ENCODE measurements at places on chromosomes 11 and 22.
A peak's percentile ranks its signal among the peaks of the same experiment; 100 is the strongest.

DNA sequence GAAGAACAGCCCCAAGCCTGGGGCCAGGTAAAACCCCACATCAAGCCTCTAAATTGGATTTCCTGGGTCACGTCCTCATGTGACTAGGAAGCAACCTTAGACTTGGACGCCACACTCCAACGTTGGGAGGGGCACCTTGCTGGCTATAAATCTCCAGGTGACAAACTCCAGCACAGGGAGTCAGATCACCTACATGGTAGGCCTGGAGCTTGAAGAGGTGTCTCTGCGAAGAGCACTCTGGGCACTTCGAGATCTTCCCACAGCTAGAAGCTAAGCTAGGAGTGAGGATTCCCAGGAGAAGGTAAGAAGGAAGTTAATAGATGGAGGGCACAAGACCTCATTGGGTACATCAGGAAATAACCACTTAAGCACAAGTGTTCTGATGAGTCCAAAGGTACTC is 77.1 kb upstream of the GNAZ start:
- no peak for DNase-seq

DNA sequence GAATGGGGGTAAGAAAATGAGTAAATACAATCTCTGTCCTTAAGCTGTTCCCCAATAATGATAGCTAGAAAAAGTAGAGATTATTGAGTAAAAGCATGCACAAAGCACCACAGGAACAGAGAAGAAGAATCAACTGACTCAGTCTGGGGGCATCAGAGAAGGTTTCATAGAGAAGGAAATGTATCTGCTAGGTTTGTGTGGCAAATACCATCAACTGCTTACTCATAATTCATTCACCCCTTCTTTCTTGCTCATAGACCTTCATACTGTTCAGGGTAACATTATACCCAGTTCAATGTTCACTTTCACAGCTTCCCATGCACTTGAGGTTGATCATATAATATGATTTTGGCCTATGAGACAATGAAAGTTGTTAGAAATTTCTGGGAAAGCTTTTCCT is 85.2 kb upstream of the SCUBE2 start:
- DNase-seq, result no peak

DNA sequence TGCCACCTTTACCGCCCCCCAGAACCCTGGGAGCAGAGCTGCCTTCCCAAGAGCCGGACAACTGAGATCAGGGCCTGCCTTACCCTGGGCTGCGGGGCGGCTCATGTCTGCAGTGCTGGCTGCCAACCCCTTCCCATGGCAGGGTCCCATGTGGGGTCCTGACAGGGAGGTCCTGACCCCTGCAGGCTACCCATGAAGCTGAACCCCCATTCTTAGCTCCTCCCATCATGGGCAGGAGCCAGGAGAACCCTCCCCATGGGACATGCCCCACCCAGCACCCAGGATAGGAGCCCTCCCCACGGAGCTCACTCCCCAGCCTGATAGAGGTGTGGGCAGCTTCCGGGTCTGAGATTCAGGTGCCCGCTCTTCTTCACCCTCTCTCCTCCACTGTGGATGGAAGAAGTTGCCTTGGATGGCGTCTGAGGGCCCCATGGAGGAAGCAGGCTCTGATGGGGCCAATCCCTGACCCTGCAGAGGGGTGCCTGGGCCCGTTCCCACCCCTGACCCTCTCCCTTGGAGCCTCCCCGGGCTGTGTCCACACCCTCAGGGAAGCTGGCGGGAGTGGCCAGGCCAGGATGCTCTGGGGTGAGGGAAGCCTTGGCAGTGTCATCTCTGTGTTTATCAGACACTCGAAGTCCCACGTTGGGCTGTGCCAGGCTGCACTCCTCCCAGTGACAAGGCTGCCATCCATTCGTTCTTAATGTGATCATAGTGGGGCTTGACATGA is 1508.2 kb downstream of the BRD1 start:
- DNase-seq, result no peak

- DNase-seq, result no peak
Measured at GRCh38 chr11:68327586-68328370, 15.4 kb downstream of the LRP5 start.

- no peak for DNase-seq
Measured at GRCh38 chr11:128405714-128406662, 181.4 kb downstream of the ETS1 start.

DNA sequence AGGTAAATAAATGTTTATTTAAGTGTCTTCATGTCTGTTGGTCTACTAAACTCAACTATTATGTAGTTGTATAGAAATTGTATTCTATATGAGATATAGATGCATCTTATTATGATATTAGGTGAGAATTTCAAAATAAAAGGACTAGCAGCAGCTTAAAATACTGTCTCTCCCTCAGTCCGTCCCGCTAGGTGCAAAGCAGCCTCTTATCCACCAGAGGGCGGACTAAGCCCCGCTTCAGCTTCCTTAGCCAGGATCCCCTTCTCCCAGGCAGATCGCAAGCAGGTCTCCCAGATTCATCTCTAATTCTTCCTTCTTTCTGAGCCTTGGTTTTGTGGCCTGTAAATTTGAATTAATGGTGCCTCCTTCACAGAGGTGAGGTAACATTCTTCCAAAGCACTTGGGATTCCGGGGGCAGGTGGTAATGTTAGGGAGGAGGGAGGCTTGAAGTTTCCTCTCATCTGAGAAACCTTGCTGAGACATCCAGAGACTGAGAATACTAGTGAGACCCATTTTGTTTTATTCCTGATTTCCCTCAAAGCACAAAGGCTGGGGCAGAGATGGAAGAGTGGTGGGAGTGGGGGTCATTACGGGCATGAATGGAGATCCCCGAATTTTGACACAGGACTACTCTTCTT is 13.5 kb upstream of the INSC start:
- DNase-seq, result peak; percentile 87

GRCh38 chr11:107359701-107360100 is 97.9 kb downstream of the CWF19L2 start:
- no peak for DNase-seq

DNA sequence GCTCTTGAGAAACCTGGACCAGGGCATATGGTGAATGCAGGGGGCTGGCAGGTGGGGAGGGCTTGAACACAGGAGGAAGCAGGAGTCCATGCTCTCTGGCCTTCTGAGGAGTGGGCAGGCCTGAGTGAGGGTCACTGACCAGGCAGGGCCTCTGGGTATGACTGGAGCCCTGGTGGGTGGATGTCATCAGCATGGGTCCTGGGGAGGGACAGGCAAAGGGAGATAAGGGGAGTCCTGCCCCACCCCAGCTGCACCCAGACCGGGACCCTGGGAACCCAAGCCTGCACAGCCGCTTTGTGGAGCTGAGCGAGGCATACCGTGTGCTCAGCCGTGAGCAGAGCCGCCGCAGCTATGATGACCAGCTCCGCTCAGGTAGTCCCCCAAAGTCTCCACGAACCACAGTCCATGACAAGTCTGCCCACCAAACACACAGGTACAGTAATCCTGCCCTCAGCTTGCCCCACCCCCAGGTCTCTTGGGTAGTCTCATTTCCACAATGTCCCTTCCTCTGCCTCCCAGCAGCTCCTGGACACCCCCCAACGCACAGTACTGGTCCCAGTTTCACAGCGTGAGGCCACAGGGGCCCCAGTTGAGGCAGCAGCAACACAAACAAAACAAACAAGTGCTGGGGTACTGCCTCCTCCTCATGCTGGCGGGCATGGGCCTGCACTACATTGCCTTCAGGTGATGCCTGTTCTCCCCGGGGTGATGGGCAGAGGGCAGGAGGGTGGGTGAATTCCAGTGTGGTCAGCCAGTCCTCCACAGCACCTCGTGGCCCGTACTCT is 2.0 kb upstream of the VEGFB start:
- no peak for DNase-seq

- DNase-seq, result no peak
Measured at GRCh38 chr22:25451480-25452114, 112.9 kb upstream of the GRK3 start.

DNA sequence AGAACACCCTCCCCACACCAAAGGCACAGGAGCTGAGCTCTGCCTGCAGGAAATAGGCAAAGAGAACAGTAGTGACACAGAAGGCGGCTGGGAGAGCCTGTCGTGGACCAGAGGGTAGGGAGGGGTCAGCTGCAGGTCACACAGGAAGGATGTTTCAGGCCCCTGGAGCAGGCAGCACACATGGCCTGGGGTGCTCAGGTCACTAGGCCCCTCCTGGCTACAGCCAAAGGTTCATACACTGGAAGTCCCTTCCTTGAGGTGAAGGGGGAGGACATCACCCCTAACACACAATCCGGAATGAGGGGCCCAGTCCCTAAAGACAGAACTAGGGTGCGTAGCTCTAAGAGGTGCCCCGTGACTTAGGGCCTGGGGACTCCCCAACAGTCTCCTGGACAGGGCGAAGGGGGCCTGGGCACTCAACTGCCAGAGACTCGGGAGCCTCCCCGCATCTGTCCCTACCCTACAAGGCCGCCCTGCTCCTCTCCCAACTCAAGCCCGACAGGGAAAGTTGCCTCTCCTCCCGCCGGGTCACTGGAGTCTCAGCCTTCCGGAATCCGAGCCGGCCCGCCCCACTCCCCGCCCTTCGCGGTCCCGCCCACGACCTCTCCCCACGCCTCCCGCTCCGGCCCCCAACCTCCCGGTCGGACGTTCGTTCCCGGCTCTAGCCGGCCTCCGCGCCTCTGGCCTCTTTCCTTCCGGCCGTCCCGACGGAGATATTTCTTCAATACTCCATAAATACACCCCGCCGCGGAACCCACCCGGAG is at the start of gene CYB5R2:
CYB5R2 (minus strand) TSS at position 541 of the 764 bp plus-strand sequence. CDS start 675 bp downstream, outside the sequence.
- no peak for DNase-seq

GRCh38 chr11:96459751-96460150 is 69.9 kb downstream of the JRKL start:
- DNase-seq, result no peak

DNA sequence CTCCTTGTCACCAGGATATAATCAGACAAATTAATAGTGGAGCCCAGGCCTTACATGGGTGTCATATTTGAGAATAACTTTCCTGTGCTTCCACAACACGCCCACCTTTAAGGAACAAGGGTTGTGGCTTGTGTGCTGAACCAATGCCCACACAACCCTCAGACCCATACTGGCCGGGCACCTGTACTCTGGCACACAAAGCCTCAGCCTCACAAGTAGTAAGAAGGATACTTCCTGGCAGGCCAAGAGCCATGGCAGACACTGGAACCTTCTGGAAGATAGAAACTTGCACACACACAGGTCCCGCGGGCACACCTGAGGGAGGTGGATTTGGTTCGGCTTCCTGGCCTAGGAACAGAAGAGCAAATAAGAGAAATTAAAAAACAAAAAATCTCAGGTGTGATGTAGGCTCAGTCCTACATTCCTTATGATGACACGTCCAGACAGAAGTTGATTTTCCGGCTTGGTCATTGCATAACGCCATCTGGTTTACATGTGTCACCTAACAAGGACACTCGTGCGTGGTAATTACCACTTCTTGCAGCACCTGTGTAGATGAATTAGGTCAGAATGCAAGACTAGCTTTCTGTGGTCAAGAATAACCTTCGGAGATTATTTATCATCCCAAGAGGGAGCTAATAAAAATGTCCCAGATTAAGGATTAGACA is 5.8 kb upstream of the BRD1 start:
- no peak for DNase-seq

- DNase-seq, result no peak
Measured at GRCh38 chr11:528815-529727, 6.3 kb downstream of the HRAS start.

DNA sequence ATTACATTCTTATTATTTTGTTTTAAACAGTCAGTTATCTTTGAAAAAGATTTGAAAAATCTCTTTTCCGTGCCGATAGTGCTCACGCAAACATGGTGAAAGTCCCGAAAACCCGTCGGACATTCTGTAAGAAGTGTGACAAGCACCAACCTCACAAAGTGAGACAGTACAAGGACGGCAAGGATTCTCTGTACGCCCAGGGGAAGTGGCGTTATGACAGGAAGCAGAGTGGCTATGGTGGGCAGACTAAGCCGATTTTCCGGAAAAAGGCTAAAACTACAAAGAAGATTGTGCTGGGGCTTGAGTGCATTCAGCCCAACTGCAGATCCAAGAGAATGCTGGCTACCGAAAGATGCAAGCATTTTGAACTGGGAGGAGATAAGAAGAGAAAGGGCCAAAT is 28.7 kb upstream of the CTSD start:
- DNase-seq, result no peak

GRCh38 chr11:128039140-128040021 is 548.0 kb downstream of the ETS1 start:
- no peak for DNase-seq

GRCh38 chr11:118521892-118522311 is 5.4 kb upstream of the TTC36 start:
- DNase-seq, result peak; percentile 87

GRCh38 chr11:15958910-15959309 is 397.4 kb downstream of the SOX6 start:
- DNase-seq, result no peak

DNA sequence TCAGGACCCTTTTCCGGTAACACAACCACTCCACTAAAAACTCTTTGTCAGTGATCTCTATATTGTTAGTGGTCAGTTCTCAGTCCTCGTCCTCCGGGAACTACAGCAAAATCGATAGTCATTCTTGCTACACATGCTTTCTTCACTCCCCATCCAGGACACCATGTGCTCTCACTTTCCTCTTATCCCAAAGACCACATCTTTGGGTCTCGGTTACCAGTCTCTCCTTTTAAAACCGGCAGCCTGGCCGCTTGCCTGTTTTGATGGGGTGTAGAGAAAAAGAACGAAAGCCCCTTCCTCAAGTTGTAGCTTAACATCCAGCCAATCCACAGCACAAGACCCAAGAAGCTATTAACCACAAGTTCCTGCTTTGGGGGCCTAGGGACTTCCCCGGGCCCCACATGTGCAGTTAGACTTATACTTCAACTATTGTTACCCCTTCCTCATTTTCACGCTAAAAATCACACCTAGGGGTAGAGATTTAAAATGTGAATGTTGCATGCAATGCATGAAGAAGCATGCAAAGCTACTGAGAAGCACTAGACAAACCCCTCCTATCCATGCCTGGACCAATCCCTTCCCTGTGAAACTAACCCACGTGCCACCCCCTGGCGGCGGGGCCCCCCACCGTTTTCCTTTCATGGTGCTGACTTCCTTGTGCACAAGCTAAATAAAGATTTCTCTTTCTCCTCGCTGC is 1.5 kb upstream of the TOLLIP start:
- DNase-seq, result peak; percentile 82

DNA sequence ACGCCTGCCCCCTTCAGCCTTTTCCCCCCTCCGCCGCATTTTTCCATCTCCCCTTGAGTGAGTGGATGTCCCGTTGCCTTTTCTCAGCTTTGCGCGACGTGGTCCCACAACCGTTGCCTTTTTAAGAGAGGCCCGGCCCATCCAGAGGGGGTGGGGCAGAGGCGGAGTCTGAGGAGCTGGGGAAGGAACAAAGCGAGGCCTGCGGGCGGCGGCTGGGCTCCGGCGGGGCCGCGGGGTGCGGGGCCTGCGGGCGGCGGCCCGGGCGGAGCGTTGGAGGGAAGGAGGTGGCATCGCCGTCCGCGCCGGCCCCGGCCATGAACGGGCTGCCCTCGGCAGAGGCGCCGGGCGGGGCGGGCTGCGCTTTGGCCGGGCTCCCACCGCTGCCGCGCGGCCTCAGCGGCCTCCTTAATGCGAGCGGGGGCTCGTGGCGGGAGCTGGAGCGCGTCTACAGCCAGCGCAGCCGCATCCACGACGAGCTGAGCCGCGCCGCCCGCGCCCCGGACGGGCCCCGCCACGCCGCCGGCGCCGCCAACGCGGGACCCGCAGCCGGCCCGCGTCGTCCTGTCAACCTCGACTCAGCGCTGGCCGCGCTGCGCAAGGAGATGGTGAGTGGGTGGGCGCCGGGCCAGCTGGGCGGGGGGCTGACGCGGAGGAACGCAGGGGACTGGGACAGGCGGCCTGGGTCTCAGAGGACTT is at the start of gene FAM89B:
FAM89B (plus strand) TSS at position 183 of the 696 bp plus-strand sequence; CDS start at position 315, 132 bp downstream.
- DNase-seq, result peak; percentile 95

Measured in Karpas-422 (cell line).